ENCODE measurements at places on chromosomes 13 and 19.

DNA sequence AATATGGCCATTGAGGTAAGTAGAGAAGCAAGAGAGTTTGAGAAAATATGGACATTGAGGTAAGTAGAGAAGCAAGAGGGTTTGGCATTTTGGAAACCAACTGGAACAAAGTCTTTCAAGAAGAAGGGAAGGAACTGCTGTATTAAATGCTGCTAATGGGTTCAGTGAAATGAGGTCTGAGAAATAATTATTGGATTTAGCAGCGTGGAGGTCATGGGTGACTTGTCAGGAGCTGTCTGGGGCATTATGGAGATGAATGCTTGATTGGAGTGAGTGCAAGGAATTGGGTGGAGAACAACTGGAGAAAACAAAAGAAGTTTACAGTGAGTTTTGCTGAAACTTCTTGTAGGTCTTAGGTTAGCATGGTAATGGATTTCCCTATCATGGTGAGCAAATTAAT, 232.3 kb downstream of the ATP8A2 start:
- no peak for DNase-seq

GRCh38 chr19:38911388-38912001, 491 bp downstream of the CCER2 start:
- no peak for DNase-seq

- DNase-seq: no peak
These were observed 21.4 kb downstream of the SIAH3 start for GRCh38 chr13:45830121-45830520.

GRCh38 chr19:38736036-38736412, 8.2 kb downstream of the CAPN12 start:
- DNase-seq: no peak

DNA sequence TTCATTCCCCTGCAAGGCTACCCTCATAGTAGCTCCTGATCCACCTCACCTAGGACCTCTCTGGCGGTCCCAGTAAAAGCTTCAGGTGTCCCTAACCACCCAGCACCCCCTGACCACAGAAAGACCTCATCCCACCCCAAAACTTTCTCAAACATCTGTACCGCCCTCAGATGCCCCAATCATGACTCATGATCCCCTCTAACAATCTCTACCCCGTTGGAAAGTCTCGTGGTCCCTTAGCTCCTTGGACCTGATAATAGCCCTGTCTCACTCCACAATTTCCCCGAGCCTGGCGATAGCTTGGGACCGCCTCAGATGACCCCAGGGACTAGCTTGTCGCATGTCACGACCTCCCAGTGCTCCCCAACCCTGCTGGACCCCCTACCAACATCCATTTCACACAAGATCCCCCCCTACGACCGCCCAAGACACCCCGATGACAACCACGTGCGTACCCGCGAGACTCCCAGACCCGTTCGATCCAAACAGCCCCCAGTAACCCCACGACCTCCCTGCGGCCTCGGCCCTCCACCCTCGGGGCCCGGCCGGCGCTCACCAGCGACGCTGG, 450 bp downstream of the NDUFA11 start:
- no peak for DNase-seq

GRCh38 chr13:96229356-96229755, 139.4 kb downstream of the HS6ST3 start:
- no peak for DNase-seq

DNA sequence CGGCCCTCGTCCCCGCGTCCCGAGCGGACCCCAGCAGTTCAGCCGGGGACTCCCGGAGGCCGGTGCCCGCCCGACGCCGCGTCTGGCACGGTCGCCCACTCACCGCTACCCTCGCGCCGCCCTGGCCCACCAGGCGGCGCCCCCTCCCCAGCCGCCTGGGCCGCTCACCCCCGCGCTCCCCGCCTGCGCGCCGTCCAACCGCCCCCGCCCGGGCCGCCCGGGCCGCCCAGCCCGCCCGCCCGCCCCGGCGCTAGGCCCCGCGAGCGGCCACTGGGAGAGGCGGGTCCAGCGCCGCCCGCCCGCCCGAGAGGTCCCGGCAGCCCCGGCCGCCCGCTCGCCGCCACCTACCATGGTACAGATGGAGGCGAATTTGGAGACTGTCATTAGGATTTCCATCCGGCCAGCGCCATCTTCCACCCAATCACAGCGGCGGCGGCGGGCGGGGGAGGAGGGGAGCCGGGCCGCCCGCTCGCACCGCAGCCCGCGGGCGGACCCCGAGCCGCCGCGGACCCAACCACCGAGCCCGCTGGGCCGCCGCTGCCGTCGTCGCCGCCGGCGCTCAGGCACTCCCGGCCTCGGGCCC, at the start of gene USP12:
Gene USP12, minus strand, starts transcription at position 568 of the 583 bp plus-strand sequence. Its CDS starts 172 bp downstream, at position 396.
- DNase-seq: no peak

Data from AG09319 (cell line).